Myometrial cell (primary cell): ENCODE measurements at places on chromosomes 12 and 14. TPM values are rescaled to one million over a fixed set of nuclear protein-coding genes. Genes with fewer than 3 reads are reported as not detected.

PYM1 gene
- total RNA-seq, result 46.4 and 54.8 TPM in 2 replicates

APOF gene
- not detected in 2 replicates for total RNA-seq

CCDC177 gene
- total RNA-seq, result not detected in 2 replicates

SMCO3 gene
- not detected in 2 replicates for total RNA-seq

HOXC9 gene
- 2.0 and 7.6 TPM in 2 replicates for total RNA-seq

TMEM30B gene
- not detected in 2 replicates for total RNA-seq

TWF1 gene
- 184 and 188 TPM in 2 replicates for total RNA-seq

KRT74 gene
- total RNA-seq, result not detected in 2 replicates

C1QL4 gene
- total RNA-seq, result 0.58 and 0.89 TPM in 2 replicates

IKZF4 gene
- total RNA-seq, result 0.89 and 2.6 TPM in 2 replicates

KRT72 gene
- not detected in 2 replicates for total RNA-seq

GLT1D1 gene
- not detected in 2 replicates for total RNA-seq

HOXC6 gene
- 0.86 and 2.5 TPM in 2 replicates for total RNA-seq

LRP1-AS gene
- not detected in 2 replicates for total RNA-seq

TPPP2 gene
- not detected in 2 replicates for total RNA-seq

COCH gene
- total RNA-seq, result not detected in 2 replicates

MVK gene
- total RNA-seq, result 70.2 and 120 TPM in 2 replicates

DTX1 gene
- total RNA-seq, result not detected in 2 replicates

CD69 gene
- 2.3 and 2.6 TPM in 2 replicates for total RNA-seq

ADAM21 gene
- 0.18 and 0.86 TPM in 2 replicates for total RNA-seq

AMN gene
- total RNA-seq, result not detected in 2 replicates

TAS2R46 gene
- total RNA-seq, result 0.18 TPM in 1 of 2 replicates, not detected in the other

PDE3A gene
- 0.58 and 0.71 TPM in 2 replicates for total RNA-seq

MANSC4 gene
- not detected in 2 replicates for total RNA-seq

ASB2 gene
- total RNA-seq, result 0.58 TPM in 1 of 2 replicates, not detected in the other

SYCP3 gene
- 0.18 TPM in 1 of 2 replicates, not detected in the other for total RNA-seq

KCNJ8 gene
- total RNA-seq, result 4.6 and 5.0 TPM in 2 replicates

LTB4R2 gene
- 0.18 and 1.4 TPM in 2 replicates for total RNA-seq

CCDC198 gene
- total RNA-seq, result not detected in 2 replicates

TAS2R14 gene
- total RNA-seq, result 0.29 and 1.4 TPM in 2 replicates

PNP gene
- total RNA-seq, result 45.9 and 55.4 TPM in 2 replicates

DEGS2 gene
- 0.35 TPM in 1 of 2 replicates, not detected in the other for total RNA-seq

SMCO2 gene
- total RNA-seq, result not detected in 2 replicates

CD4 gene
- under 0.01 TPM in 1 of 2 replicates, not detected in the other for total RNA-seq

CLEC9A gene
- total RNA-seq, result not detected in 2 replicates

MMP14 gene
- 435 and 437 TPM in 2 replicates for total RNA-seq

AMDHD1 gene
- total RNA-seq, result not detected in 2 replicates

CEP128 gene
- total RNA-seq, result 2.5 and 4.0 TPM in 2 replicates

KRT3 gene
- total RNA-seq, result not detected in 2 replicates

MAP3K9 gene
- total RNA-seq, result 2.9 and 5.7 TPM in 2 replicates

PLEKHG7 gene
- not detected in 2 replicates for total RNA-seq

GNG2 gene
- 28.8 and 38.6 TPM in 2 replicates for total RNA-seq

COQ6 gene
- total RNA-seq, result 19.3 and 23.2 TPM in 2 replicates

OTOGL gene
- total RNA-seq, result 0.29 TPM in 1 of 2 replicates, not detected in the other

ARID2 gene
- 6.6 and 8.1 TPM in 2 replicates for total RNA-seq

FLVCR2 gene
- total RNA-seq, result 5.0 and 5.8 TPM in 2 replicates

CELA1 gene
- not detected in 2 replicates for total RNA-seq

C14orf39 gene
- total RNA-seq, result under 0.01 TPM in 1 of 2 replicates, not detected in the other

CDK4 gene
- 137 and 172 TPM in 2 replicates for total RNA-seq

PRDM4 gene
- total RNA-seq, result 20.2 and 20.8 TPM in 2 replicates

RDH5 gene
- 6.3 and 9.7 TPM in 2 replicates for total RNA-seq
